ENCODE measurements at places on chromosomes 7 and 10.

- peak; percentile 97 for DNase-seq
These were observed at the start of gene DBNL for GRCh38 chr7:44044315-44045225. Gene DBNL, plus strand, starts transcription at chr7:44044702. Its CDS starts 36 bp downstream, at chr7:44044738.

DNA sequence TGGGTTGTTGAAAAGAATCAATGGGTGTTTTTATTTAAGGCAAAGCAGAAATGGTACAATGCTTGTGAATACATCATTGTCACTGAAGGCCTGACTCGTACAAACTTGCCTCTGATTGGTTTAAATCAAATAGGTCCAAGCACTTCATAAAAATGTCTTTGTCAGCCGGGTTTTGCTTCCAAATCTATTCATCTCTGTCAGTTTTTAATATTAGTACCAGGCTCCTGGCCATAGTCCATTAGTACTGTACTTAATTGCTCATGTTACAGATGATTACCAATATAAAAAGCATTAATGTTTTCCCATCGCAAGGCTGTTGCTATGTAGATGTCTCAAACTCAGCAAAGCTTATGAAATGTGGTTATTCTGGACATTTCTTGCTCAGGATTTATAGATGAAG, 171.9 kb downstream of the ARID5B start:
- no peak for DNase-seq

GRCh38 chr7:6023974-6024435, 7.2 kb upstream of the ANKRD61 start:
- no peak for DNase-seq

- peak; percentile 41 for DNase-seq
These were observed 62.3 kb upstream of the LBX1 start for GRCh38 chr10:101291331-101292193.

GRCh38 chr10:14757394-14757793, 17.3 kb downstream of the FAM107B start:
- no peak for DNase-seq

Measured in suppressor macrophage treated with lipopolysaccharide for 1 hour (primary cell).